ENCODE measurements at places on chromosomes 1 and 21. TPM values are rescaled to one million over a fixed set of nuclear protein-coding genes. Genes with fewer than 3 reads are reported as not detected.

- DNase-seq, result no peak
These were observed 49.6 kb downstream of the SLC66A1 start for GRCh38 chr1:19361611-19362147.

- no peak for DNase-seq
These were observed 135.7 kb upstream of the KRTAP19-8 start for GRCh38 chr21:31173881-31174555.

GRCh38 chr1:6658359-6659060 is 33.8 kb downstream of the THAP3 start:
- no peak for DNase-seq

DNA sequence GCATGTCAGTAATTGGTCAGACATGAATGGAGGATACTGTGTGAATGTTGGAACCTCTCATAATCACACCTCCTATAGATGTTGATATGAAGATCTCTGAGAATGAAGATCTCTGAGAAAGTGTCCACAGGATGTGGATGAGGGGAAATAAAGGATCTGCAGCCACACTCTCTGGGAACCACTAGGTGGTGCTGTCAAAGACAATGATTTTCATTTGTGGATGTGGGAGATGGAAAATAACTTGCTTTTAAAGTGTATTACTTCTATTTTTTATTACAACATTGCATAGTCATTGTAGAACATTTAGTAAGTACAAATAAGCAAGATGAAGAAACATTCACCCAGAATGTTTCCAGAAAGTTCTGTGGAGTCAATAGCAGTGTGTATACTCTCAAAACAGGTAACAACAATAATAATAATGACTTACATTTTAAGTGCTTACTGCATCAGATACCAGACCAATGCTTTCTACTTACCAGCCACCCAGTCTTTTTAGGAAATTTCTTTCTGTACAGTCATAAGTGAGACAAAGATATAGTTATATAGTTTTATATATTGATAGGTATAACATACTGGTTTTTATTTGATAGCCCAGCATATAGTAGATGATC is 128.2 kb downstream of the ATG4C start:
- no peak for DNase-seq

- DNase-seq, result no peak
These were observed 9.3 kb downstream of the RASSF5 start for GRCh38 chr1:206516728-206516990.

- DNase-seq, result no peak
These were observed 2.0 kb downstream of the TEKT2 start for GRCh38 chr1:36085686-36086526.

DNA sequence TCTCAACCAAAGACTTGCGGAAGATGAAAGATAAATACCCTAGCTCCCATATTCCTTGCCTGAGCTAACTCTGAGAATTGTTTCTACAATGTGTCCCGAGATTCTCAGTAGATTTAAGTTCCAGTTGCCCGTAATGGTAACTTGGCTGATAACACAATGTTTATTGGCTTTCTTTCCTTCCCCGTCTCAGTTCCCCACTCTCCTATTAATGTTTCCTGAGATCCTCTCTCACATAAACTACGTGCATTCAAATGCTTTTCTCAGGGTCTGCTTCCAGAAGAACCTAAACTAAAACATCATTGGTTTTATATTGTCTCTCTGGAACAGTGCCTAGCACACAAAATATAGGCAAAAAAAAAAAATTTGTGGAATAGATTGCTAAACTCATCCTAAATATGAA is 794.2 kb upstream of the ADGRL2 start:
- no peak for DNase-seq

GRCh38 chr1:14242123-14242522 is 356.4 kb upstream of the KAZN start:
- no peak for DNase-seq

DNA sequence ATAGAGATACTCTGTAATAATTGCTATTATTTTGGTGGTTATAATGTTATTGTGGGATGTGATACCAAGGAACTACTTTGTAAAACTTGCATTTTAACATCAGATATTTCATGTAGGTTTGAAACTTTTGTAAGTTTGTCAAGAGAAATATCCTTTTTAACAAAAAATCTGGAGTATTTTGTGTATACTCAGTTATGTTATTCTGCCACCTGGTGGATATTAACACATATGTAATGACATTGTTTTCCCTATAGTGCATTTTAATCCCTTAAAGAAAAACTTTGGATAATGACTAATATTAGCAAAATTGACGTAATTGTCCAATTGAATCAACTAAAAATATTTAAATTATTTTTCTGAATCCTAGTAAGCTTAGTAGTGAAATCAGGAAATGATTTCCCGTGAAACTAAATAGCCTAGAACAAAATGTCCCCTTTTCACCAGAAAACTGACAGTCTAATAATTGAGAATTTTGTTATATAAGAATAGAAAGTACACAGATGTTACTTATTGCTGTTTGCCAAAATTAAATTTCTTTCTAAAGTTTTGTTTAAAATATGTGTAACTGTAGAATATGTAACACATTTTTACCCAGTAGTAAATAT is 39.6 kb downstream of the KCTD3 start:
- DNase-seq, result no peak

- DNase-seq, result no peak
These were observed 36.2 kb upstream of the TNFRSF1B start for GRCh38 chr1:12130466-12131130.

The CD1E gene
- 1.8 TPM for polyA plus RNA-seq

The TENT5C gene
- 72.4 TPM for polyA plus RNA-seq

The NUDT4B gene
- polyA plus RNA-seq, result 7.0 TPM

Measured in testis (tissue), 5 donors.